ENCODE measurements at places on chromosomes 2 and 18. TPM values are rescaled to one million over a fixed set of nuclear protein-coding genes. Genes with fewer than 3 reads are reported as not detected.

- DNase-seq, result no peak
These were observed 141.5 kb downstream of the CDC42EP3 start for GRCh38 chr2:37529830-37530415.

DNA sequence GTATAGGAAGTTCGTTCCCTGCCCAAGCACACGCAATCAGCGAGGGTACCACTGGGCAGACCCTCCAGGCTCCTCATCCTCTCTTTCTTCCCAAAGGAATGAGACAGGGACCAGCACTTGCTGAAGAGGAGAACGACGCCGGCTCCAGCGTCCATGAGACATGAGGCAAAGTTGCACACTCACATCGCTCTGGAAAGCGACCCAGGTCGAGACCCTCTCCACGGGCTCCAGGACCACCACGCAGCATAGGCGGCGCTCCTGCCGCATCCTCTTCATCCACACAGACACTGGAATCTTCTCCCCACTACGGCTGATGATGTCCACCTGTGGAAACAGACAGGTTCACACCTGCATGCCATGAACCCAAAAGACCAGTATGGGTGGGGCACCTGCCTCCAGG lies 10.8 kb downstream of the PASK start:
- no peak for DNase-seq

- no peak for DNase-seq
These were observed 781.3 kb upstream of the ID2 start for GRCh38 chr2:7900593-7900992.

- DNase-seq, result no peak
These were observed 32.5 kb upstream of the KCNE4 start for GRCh38 chr2:223019390-223019930.

- no peak for DNase-seq
These were observed 318.8 kb upstream of the THUMPD2 start for GRCh38 chr2:40097691-40098385.

- DNase-seq, result no peak
These were observed 1094.0 kb upstream of the KLHL29 start for GRCh38 chr2:22290909-22291473.

DNA sequence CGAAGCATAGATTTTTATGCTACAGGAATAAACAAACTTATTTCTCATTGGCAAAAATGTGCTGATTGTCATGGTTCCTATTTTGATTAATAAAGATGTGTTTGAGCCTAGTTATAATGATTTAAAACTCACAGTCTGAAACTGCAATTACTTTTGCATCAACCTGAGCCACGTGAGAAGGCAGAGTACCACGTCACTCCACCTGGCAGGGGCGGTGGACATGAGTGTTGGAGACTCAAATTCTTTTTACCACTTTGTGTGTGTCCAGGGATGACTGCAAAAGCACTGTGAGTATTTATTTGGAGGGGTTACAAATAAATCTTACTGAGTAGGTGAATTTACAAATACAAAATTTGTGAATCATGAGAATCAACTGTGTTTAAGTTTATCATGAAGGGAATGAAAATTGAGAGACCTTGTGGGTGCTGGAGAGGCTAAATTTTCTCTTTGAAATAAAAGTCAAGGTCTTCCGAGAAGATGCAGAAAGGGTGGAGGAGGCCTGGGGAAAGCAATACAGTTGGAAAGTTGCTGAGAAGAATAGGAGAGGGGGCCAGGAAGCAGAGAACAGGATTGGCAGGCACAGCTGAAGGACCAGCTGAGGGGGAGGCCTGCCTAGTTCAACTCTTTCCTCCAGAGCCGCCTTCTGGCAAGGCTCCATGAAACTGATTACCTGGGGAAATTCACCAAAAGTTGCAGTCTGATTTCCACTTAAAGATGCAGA lies 316.4 kb downstream of the MYCN start:
- no peak for DNase-seq

- DNase-seq, result no peak
These were observed 1.8 kb downstream of the SCN9A start for GRCh38 chr2:166373951-166374350.

DNA sequence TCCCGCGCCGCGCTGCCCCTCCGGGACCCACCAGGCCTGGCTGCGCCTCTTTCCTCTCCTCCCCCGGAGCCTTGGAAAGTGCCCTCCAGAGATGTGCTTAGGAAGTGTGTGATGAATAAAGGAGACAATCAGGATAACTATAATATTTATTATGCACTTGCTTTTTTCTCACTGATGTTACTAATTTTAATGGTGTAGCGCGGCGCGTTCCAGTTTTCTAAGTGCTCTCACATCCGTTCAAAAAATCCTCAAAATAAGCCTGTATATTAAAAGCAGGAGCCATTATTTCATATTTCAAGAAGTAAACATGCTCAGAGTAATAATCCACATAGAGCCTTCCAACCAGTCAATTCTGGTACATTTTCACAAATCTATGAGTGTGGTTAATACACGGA lies 941 bp upstream of the MPPE1 start:
- no peak for DNase-seq

- DNase-seq, result no peak
These were observed 80.9 kb upstream of the SLC66A3 start for GRCh38 chr2:11074246-11074820.

DNA sequence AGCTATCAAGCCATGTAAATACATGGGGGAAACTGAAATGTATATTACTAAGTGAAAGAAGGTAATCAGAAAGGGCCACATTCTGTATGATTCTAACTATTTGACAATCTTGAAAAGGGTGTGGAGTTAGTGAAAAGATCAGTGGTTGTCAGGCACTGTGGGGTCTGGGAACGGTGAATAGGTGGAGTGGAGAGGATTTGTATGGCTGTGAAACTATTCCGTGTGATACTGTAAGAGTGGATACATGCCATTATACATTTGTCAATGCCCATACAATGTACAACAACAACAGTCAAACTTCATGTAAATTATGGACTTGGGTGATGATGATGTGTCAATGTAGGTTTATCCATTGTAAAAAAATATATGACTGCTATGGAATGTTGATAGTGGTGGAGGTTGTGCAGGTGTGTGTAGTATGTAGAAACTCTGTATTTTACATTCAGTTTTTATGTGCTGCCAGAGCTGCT lies 1116.2 kb downstream of the SUCLG1 start:
- DNase-seq, result no peak

DNA sequence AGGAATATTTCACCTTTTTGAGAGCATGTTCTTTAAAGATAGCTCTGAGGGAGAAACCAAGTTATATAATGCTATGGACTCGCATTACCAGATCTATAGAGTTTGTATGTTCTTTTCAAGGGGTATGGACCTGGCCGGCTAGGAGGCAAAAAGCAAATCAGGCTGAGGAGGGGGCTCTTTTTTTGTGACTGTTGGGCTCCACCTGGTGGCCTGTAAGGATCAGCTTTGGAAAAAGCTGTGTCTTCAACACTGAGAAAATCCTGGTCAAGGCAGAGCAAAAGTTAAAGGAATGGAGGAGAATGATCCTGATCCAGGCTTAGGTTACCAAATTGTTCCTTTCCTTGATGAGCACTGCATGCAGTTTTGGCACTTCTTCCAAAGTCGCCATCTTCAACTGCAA lies 180.5 kb downstream of the DIS3L2 start:
- no peak for DNase-seq

DNA sequence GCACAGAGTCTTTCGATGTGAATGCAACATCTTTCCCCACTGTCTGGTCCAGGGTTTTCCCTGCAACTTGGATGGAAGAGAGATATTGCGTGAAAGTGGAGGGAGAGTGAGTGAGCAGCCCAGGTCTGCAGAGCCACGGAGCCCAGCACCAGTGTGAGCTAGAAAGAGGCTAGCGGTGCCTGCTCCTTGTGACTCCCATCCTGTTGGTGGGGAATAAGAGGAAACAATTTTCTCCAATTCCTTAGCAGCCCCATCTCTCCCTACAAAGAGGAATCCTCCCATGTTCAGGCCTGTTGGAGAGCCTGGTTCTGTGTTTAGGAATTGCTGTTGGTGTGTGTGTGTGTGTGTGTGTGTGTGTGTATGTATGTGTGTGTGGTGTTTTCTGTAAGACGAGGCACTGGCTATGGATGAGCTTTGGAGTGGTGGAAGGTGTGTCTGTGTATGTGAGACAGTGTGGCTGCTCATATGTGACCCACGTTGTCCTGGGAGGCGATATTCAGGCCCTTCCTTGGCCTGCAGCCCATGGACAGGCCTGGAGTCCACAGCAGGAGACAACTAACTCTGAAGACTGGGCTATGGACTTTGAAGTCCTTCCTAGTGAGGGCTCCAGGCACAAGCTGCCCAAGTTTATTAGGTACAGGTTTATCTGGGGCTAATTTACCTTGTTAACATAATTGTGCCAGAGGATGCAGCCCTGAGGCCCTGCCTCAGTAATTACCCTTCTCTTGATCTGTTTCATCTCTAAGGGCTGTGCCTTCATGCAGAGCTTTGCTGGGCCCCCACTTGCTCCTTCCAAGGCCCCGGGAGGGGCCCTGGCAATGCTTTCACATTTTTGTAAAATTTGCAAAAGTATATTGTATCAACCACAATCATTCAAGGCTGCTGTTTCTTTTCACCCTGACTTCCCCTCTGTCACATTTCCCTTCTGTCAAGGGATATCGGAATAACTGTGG lies 88.6 kb upstream of the HAAO start:
- DNase-seq, result no peak

DNA sequence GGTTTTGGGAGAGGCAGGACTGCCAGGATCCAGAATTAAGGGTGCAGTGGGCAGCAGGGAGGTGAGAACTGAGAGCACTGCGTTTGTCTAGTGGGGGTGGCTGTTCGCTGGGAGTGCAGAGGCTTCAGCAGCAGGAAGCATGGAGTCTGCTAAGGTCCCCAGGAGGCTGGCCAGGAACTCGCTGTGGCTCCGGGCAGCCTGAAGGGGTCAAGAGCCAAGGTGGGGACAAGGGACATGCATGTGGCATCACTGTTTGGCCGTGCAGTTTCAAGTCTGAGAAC lies 43.2 kb upstream of the SEMA4C start:
- DNase-seq, result no peak

DNA sequence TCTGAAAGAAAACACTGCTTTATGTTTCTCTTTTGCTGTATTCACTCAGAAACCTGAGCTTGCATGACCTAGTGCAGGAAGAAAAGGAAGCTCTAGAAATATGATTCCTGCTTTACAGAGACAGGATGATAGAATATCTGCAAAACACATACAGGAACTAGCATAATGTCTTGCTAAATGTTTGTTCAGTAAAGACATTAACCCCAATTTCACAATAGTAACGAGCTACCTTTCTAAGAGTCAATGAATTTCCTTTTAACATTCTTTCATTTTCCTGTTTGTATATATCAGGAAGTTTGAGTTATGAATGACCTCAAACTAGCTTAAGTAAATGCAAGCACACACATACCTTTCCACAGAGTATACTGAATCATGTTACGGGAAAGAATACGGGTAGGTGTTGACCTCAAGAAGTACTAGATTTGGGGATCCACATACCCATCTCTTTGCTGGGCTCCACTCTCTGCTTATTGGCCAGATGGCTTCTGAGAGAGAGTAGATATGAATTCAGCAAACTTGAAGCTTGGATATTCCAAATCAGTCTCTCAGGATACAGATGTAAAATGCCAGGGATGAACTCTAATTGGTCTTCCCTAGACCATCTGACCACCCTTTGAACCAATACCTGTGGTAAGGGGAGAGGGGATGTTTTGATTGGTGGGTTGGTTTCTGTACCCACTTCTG lies 18.2 kb upstream of the ACSL3 start:
- no peak for DNase-seq

DNA sequence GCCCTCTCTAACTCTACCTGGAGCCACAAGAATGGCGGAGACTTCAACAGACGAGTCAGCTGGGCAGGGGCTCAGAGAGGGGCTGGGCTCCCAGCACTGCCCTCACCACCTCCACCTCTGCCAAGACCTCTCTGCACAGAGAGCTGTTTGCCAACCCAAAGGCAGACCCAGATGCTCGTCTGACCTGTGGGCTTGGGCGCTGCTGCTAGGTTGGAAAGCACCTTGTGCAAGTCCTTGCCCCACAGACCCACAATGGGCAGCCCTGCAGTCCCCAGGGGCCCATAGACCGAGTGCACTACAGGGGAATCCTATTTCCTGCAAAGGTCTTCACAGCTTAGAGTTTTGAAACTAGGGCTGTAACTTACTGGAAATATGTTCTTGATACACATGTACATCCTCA lies 13.3 kb downstream of the ACKR3 start:
- DNase-seq, result no peak

DNA sequence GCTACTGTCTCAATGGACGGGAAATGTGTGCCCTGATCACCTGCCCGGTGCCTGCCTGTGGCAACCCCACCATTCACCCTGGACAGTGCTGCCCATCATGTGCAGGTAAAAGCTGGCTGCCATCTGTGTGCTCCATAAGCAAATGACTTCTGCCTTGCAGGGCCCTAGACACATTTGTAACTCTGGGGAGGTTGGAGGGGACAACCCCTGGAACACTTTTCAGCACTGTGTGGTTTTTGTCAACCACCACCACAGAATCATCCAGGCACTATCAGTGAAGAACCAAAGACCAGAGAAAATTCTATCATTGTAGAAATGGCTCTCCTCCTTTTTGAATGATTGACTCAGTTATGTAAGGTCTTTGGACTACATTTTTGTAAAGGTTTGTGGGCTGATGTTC lies 84.3 kb downstream of the FEZ2 start:
- no peak for DNase-seq

GRCh38 chr18:864872-865273 lies 39.8 kb upstream of the ADCYAP1 start:
- peak; percentile 49 for DNase-seq

- DNase-seq, result no peak
These were observed 3.1 kb downstream of the FIGN start for GRCh38 chr2:163732727-163733126.

- no peak for DNase-seq
These were observed 592 bp upstream of the METAP1D start for GRCh38 chr2:171999161-171999560.

DNA sequence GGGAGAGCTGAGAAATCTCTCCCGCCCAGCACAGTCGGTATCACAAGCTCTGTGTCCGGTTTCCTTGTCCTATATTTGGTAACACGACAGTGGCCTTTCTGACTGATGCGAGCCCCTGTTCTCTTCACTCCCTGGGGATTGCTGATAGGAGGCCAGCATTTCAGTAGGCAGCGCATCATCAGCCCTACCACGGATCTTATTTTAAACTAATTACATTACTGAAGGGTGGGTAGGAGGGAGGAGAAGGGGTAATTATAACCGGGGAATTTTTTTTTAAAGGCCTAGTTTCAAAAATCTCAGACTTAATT lies 125.6 kb upstream of the LGALSL start:
- no peak for DNase-seq

DNA sequence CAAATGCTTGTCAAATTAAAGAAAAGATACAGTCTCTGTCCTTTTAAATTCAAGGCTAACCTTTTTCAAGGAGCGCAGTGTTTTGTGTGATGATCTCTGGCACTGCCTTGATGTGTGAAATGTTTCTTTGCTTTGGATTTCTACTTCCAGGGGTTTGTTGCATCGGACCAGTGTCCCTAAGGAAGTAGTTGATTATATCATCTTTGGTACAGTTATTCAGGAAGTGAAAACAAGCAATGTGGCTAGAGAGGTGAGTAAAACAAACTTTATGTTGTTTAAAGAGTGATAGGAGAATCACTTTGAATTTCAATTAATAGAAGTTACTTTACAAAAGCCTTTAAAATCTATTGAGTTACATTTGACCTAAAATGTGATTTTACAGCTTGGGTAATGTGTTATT lies 28.8 kb downstream of the HADHB start:
- DNase-seq, result no peak

Gene ASXL3
- 6.3 TPM for polyA plus RNA-seq

Gene CPO
- polyA plus RNA-seq, result 1.8 TPM

Gene UGT1A7
- not detected for polyA plus RNA-seq

Gene WNT10A
- 1.1 TPM for polyA plus RNA-seq

Gene MOB1A
- polyA plus RNA-seq, result 94.3 TPM

Gene FAM228A
- 1.6 TPM for polyA plus RNA-seq

Gene POTEC
- polyA plus RNA-seq, result 0.03 TPM

Gene DLX1
- polyA plus RNA-seq, result 0.09 TPM

Gene SRD5A2
- polyA plus RNA-seq, result not detected

Gene NMUR1
- polyA plus RNA-seq, result 0.78 TPM

All from left renal cortex interstitium (tissue), 4 donors.